ENCODE measurements at places on chromosomes 5 and 9.
A peak's percentile ranks its signal among the peaks of the same experiment; 100 is the strongest.

DNA sequence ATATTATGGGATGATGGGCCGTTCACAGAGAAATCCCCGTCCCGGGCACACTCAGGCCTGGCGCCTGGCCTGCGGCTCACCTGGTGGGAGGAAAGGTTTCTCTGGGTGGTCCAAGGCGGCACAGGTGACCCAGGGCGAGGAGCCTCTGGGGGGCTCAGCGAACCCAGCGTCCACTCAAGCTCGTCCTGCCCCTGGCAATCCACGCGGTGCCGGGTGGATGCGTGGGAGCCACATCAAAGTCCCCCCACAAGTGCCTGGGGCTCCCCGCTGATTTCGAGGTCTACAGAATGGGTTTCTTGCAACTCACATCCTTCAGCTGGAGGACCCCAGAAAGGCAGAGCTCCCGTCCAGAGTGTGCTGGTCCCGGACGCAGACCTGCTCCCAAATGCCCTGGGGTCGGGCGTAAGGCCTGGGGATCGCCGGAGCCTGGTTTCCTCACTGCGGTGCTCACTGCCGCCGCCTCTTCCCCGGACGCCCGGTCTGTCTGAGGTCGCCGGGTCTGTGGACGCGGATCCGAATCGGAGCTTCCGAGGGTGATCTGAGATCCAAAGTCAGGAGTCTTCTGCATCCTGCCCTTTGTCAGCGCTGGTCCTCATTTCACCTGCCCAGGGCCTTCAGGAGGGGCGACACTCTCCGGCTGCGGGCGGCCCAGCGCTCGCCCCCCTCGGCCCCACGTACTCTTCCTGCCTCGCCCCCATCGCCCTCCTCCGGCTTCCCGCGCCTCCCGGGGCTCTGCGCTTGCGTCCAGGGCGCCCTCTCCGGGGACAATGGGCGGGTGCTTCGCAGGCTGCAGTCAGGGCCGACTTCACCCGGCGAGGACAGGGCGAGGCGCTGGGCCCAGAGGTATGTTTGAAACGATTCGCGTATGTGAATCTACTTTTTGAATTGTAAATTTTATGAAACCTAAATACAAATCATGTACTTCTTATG lies 20.0 kb upstream of the RUFY1 start:
- peak; percentile 67 for DNase-seq

DNA sequence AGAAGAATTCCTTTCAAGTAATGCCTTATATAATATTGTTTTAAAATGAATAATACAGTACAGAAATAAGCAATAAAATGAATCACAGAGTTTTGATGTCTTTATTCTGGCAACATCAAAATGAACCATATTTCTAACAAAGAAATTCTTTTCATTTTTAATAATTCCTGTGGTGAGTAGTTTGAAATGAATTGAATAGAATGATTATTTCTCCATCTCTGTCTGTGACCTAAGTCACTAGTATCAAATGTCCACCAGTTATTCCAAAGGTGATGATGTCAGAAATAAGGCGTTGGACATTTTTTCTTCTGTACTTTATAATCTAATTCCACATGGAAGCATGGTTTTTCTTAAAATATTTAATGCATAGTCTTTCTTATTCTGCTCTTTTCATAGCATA lies 106.2 kb downstream of the ADAMTSL1 start:
- DNase-seq: no peak

DNA sequence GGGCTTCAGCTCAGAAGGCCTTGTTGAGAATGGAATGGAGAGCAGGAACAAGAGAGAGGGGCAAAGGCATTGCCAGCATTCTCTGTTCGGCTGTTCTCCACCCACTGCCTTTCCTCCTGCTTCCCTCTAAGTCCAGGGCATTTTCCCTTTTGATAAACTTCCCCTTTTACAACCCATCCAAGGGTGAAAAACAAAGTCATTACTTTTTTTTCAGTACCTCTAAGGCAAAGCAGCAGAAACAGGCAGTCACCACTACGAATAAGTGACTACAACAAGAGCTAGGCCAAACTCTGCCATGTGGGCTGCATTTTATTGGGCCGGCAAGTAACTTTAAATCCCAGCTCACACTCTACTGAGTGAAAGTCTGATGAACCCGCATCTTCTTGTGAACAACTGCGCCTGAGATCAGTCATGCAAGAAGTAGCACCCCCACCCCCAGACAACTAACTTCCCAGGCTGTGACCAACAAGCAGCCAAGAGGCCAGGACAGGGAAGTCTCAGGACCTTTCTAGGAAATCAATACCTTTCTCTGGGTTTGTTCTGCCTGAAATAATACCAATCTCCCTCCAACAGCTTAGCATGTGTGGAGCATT lies 13.1 kb downstream of the IL7R start:
- DNase-seq: no peak

DNA sequence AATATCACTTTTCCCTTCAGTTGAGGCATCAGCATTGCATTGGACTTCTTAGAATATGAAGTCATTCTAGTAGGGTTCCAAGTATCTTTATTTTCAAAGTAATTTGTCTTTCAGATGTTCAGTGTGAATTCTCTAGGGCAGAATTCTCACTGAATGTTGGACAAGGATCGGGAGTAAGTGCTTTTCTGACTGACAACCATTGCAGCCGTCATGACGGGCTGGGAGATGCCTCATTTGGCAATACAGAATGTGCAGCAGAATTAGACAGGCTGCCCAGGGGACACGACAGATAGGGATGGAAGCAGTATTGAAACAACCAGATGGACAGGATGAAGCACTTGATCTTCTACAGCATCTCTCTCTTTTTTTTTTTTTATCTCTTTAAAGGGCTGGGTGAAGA lies 129.0 kb downstream of the ICE1 start:
- no peak for DNase-seq

- DNase-seq: no peak
Observed at GRCh38 chr5:119458911-119459632, 6.8 kb downstream of the HSD17B4 start.

GRCh38 chr9:120559546-120559945 lies 20.4 kb downstream of the CDK5RAP2 start:
- no peak for DNase-seq

DNA sequence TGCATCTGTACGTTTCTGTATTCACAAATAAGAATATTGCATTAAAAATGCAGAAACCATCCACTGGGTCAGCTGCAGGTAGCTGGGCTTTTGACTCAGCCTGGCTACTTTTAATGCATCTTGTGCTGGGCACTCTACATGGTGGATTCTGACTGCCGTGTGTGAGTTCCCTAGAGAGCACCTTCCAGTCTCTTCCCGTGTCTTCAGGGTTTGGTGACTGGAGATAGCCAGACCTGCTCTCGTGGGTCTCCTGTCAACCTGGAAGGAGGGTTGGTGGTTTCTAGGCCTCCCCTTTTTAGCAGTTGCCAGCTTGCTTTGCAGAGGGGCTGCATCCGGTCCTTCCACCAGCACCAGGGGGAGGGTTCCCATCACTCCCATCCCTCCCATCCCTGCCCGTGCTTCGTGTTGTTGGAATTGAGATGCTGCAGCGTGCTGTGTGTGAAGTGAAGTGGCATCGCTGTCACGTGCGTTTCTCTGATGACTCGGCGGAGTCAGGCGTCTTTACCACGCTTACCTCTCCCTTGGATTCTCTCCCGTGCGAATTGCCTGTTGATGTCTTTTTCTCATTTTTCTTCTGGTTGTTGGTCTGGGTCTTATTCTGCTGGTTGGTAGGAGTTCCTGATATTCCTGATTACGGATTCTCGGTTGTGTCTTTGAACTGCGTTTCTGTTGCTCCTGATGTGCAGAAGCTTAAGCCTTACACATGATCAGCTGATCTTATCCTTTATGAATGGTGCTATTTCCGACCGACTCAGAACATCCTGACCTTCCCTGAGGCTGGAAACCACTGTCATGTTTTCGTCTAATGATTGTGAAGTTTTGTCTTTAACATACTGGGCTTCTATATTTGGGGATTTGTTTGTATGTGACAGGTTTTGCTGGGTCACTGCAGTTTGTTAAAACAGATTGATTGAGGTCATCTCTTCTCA lies 16.9 kb downstream of the FBXW5 start:
- no peak for DNase-seq

GRCh38 chr9:37954581-37954981 lies 50.7 kb upstream of the SLC25A51 start:
- DNase-seq: no peak

GRCh38 chr9:14713187-14713767 lies 9.3 kb downstream of the CER1 start:
- DNase-seq: no peak

DNA sequence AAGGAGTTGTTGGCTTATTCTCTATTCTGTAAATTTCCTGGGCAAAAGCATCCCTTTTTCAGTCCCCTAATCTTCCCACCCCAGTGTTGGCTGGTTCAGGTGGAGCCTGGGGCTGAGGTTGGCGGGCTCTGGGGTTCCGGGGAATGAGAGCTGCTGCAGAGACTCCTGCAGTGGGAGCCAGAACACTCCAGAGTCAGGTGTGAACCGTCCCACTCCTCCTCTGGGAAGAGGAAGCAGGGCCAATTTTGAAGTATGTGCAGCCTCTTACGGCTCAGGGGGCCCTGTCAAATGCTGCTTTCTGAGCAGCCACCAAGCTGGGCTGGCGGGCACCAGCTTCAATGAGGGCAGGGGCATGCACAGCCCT lies 42.8 kb downstream of the JADE2 start:
- DNase-seq: no peak

GRCh38 chr5:86979811-86980411 lies 287.8 kb upstream of the RASA1 start:
- no peak for DNase-seq

DNA sequence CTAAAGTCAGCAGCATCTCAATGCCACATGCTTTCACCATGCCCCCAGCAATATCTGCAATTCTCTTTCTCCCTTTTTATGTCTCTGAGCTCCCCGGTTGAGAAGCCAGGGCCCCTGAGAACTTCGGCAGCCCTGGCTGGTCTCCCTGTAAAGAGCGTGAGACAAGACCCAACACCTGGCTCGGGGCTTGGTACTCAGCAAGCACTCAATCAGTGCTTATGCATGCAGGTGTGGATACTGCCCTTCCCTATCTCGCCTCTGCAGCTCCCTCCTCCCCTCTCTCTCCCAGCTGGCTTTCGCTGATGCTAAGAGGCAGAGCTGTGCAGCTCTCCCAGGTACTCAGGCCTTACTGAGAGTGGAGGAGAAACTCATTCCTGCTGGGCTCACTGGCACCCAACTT lies 41.7 kb upstream of the AKNA start:
- no peak for DNase-seq

GRCh38 chr9:120603010-120603409 lies 23.0 kb upstream of the CDK5RAP2 start:
- no peak for DNase-seq

DNA sequence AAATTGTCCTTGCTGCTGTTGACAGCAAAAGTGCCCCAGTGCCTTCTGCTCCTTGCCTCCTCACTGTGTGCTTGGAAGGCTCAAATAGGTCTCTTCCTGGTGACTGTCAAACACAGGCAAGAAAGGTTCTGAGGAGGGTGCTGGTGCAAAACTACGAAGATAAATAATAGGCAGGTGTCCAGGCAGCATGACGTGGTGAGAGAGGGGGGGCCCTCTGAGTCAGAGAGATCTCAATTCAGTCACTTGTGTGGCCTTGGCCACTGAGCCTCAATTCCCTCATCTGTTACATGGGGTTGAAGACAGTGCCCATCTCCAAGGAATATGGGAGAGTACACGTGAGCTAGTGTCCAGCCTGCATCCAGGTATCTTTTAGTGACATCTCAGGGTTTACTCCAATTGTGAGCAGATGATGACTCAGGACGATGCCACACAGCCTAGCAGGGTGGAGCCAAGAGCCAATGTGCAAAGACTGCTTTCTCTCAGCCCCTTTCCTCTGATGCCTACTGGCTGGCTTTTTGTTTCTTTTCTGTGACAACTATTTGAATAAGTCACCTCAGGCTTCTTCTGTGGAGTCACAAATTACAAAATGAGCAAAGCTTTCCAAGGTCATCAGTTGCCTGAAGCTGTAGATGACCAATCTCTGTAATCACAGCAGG lies 29.7 kb upstream of the SMIM32 start:
- no peak for DNase-seq

DNA sequence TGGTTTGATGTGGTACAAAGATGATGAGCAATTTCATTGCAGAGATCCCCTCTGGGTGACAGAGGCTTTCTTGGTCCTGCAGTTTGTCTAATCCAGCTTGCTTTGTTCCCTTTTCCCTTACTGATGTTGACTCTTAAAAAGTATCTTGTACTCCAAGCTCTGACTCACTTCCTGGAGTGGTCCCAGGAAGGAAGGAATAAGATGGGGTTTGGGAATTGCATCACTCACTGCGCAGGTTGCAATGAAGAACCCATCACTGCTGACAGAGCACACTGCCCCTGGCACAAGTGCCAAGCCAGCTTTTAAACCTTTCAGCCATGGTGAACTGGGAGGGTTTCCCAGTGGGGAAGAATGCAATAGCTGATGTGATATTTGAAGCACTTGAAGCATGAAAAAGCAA lies 662.2 kb upstream of the CTNND2 start:
- no peak for DNase-seq

DNA sequence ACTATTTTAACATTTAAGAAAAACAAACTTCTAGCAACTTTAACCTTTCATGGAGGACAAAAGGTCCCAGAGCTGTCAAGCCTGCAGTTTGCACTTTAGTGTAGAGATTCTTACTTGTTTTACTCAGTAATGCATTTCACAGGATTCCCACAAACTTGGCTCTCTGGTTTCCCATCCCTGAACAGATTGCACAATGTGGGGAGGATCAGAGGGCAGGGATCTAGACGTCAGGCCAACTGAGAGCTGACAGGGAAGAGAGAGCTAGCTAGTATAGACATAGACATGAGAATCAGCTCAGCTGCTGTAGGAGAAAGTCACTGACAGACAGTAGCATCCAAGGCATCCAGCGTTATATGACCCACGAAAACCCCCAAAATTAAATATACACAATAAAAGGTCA lies 20.9 kb upstream of the BNIP1 start:
- DNase-seq: no peak

DNA sequence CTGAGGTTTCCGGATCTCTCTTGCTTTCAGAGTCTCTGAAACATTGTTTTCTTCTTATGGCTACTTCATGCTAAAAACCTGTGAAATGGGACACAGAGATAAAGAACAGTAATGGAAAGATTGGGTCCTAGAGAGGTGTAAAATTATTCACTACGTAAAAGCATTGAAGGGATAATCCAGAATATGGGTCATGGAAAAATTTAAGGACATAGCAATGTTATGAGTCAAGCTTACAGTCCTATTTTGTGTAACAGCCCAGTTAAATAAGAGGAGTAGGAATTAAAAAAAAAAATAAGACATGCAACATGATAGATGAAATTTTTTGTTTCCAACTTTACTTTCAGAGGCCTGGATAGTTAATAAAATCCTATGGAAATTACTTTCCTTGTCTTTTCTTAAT lies 61.9 kb upstream of the ELL2 start:
- no peak for DNase-seq

- no peak for DNase-seq
Observed at GRCh38 chr9:24844217-24844616, 298.5 kb upstream of the IZUMO3 start.

- no peak for DNase-seq
Observed at GRCh38 chr9:98686961-98687855, 21.5 kb downstream of the GABBR2 start.

DNA sequence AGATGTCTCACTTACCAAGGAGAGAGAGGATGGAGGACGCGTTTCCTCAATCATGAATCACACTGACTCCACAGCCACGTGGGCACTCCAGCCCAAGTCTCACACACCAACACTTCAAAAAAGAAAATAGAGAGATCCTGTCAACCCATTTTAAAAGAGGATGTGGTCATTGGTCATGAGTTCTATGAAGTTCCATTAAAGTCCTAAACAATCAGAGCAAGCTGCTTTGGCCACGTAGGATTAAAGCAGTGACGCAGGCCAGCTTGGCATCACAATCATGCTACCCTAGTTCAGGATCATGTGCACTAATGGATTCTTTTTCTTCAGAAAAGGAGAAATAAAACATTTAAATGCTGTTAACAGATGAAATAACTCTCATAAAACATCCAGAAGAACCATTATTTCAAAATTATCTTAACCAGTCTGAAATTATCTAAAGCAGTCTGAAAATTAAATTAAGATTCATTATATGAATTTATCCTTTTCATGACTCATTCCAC lies 108.1 kb downstream of the SEMA5A start:
- DNase-seq: no peak
